ENCODE measurements at places on chromosomes 11 and 22.

GRCh38 chr22:46791201-46791731 is 28.8 kb downstream of the TBC1D22A start:
- DNase-seq, result no peak

DNA sequence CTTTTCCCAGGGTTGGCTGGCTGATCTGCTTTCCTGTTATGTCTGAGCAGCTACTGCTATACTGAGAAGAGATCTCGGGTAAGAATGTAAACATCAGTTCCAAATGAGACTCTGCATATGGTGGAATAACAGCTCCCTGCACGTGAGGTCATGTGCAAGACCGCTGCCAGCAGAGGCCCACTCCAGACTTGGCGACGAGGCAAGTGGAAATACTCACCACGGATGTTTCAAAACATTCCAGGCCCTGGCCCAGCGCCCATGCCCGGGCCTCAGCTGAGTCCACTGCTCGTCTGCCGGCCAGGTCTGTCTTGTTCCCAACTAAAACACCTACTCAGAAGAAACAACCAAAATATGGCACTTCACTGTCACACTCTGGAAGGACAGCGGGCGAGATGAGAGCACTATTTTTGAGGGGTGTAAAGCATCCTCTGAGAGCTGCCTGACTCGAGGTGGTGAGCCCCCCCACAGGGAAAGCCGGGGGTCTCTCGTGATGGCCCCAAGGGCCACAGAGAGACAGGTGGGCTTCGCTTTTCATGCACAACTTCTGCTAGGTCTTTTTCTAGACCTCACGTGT is 13.1 kb downstream of the IFT27 start:
- DNase-seq, result no peak

DNA sequence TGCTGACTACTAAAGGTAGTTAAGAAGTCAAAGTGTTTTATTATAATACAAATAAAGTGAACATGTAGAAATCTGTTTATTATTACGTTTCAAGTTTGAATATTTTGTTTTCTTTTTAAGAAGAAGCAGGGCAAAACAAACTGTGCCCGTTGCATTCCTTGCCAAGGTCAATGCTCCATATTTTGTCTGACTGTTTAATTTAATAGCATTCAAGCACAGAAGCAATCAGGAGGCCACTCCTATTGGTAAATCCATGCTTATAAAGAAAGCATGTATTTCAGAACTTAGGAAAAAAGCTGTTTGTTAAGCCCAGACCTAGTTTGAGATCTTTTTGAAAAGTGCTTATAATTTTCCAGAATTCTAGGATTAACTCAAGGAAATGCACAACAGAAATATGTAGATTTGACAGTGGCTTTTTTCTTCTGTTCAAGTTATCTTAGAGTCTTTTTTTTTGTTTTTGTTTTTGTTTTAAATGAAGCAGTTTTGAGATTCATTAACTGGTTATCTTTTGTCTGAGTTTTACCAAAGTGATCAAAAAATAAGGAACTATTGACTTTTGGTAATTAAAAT is 51.7 kb downstream of the ARHGAP42 start:
- DNase-seq, result no peak

DNA sequence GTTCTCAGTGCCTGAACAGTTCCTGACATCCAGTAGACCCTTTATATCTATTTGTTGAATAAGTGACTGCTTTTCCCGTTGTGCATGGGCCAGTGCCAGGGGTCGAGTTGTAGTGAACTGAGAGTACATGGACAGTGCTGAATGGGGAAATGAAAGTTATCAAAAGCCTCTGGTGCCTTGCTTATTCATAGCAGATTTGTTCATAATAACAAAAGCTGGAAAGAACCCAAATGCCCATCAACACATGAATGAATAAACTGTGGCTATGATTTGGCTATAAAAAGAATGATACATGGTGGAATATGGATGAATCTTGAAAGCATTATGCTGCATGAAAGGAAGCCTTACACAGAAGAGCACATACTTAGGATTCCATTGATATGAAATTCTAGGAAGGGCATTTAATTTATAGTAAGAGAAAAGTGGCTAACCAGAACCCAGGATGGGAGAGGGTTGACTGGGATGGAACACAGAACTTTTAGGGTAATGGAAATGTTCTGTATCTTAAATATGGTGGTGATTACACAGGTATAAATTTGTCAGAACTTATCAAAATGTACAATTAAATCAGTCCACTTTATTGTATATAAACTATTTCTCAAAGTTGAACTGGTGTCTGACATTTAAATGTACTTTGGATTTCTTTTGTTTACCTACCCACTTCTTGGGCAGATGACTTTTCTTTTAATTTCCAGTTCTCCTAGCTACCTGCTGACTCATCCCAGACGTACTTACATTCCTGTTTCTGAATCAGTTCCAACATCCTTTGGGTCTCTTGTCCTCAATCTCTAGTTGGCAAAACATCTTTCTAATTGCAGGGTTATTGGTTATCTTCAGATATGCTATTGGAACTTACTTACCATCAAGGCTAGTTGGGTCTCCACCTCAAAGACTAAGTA is 42.8 kb downstream of the PACS1 start:
- DNase-seq, result peak; percentile 87

DNA sequence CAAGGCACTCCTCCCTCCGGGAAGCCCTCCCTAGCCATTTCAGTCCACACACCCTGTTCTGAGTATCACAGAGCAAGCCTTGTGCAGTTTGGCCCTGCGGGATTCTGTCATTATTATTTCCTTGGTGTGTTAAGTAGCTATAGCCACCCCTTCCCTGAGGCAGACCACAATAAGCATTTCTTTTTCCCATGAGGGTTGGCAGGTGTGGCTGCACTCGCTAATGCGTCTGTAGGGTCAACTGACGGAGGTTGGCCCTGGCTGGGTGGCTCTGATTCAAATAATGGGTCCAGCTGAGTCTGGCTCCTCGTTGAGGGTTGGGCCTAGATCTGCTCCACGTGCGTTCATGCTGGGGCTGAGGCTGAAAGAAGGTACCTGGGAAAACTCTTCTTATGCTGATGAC is 5.1 kb downstream of the F2 start:
- no peak for DNase-seq

- DNase-seq, result no peak
These were observed 249.0 kb upstream of the CNTN5 start for GRCh38 chr11:98771791-98772190.

- no peak for DNase-seq
These were observed 97.9 kb downstream of the RRAS2 start for GRCh38 chr11:14261066-14261465.

DNA sequence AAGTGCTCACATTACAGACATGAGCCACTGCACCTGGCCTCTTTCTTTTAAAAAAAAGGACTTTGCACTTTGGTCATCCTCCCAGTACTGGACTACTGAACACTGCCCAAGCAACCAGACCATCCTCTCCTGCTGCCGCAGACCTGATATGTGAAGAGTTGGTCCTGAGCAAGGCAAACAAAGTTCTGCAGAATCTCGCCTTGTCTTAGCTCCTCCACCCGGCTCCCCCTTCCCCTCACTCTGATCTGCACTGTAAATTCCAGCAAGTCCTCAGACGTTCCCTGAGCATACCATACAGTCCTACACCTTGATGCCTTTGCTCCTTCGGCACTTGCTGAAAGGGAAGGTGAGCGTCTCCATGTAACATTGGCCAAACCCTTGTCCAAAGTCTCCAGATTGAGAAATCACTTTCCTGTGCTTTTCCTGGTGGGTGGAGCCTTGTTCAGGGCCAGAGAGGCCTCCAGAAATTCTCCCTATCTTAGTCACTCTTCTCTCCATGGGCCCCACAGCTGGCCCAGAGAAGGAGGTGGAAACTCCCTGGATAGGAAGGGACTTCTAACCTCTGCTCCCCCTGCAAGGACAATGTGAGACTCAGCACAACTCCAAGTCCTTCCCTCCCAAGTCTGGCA is 47.0 kb upstream of the TIMP3 start:
- peak; percentile 42 for DNase-seq
